ENCODE measurements at places on chromosomes 2 and 18. TPM values are rescaled to one million over a fixed set of nuclear protein-coding genes. Genes with fewer than 3 reads are reported as not detected.

Gene ELMOD3
- polyA plus RNA-seq = 8.6 TPM

Gene DAW1
- 0.71 TPM for polyA plus RNA-seq

Gene BMP10
- not detected for polyA plus RNA-seq

Gene ODC1
- polyA plus RNA-seq = 24.2 TPM

Gene GALNT5
- 0.05 TPM for polyA plus RNA-seq

Gene GALR1
- 0.32 TPM for polyA plus RNA-seq

Gene ALK
- not detected for polyA plus RNA-seq

Gene RGPD4
- not detected for polyA plus RNA-seq

Gene EPC2
- polyA plus RNA-seq = 6.3 TPM

Gene HAAO
- 3.2 TPM for polyA plus RNA-seq

Gene FBLN7
- 0.16 TPM for polyA plus RNA-seq

Gene RGPD8
- 0.54 TPM for polyA plus RNA-seq

Gene EPAS1
- polyA plus RNA-seq = 0.52 TPM

Gene INHBB
- polyA plus RNA-seq = not detected

Gene TMEM178A
- 10.3 TPM for polyA plus RNA-seq

Gene ESPNL
- 0.44 TPM for polyA plus RNA-seq

Gene GRB14
- 28.9 TPM for polyA plus RNA-seq

Gene GPAT2
- polyA plus RNA-seq = 1.4 TPM

Gene LNPK
- polyA plus RNA-seq = 5.4 TPM

Gene KRTCAP3
- polyA plus RNA-seq = 52.4 TPM

Gene PROM2
- polyA plus RNA-seq = 2.1 TPM

Gene SPATA3
- polyA plus RNA-seq = not detected

Gene IL36A
- polyA plus RNA-seq = not detected

Gene STAT4
- polyA plus RNA-seq = 0.30 TPM

Gene CFC1
- polyA plus RNA-seq = 0.28 TPM

Measured in GM23338 (cell line).